Lung microvascular endothelial cell (primary cell): ENCODE measurements at places on chromosomes 6 and 20. TPM values are rescaled to one million over a fixed set of nuclear protein-coding genes. Genes with fewer than 3 reads are reported as not detected.

PPP1R14C gene
- not detected in 2 replicates for total RNA-seq

SLC35D3 gene
- not detected in 2 replicates for total RNA-seq

CPXM1 gene
- total RNA-seq = 0.22 and 0.79 TPM in 2 replicates

ZC2HC1B gene
- total RNA-seq = not detected in 2 replicates

MRPS18B gene
- total RNA-seq = 38.1 and 55.8 TPM in 2 replicates

PI3 gene
- not detected in 2 replicates for total RNA-seq

RIN2 gene
- 71.4 and 80.2 TPM in 2 replicates for total RNA-seq

DNA sequence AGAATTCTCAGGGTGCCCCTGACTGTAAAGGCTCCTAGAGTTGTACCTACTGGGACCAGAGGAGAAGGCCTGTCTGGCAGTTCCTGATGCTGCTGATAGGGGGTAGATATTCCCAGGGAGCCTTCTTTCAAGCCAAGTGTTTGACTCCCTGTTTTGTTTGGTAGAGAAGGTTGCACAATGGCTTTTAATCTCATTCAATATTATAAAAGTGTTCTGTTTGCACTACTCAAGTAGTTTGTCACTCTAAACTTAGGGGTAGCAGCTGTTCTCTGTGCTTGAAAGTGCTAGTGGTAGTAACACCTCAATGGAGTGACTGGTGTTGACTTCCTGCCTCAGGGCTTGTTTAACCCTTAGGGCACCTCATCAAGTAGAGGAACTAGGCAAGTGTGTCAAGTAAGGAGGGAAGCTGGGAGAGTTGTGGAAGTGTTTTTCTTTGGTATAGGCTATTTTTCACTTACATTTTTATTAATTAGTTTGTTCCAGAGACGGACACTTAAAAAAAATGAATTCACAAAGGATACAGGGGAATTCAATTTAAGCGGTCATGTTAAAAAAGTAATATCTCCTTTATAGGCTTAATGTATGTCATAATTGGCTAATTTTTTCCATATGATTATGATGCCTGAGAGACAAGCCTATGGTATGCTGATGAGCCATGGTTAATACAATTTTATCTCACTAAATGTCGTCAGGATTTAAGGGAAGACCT, 38.1 kb downstream of the BICRAL start:
- DNase-seq = no peak

DNA sequence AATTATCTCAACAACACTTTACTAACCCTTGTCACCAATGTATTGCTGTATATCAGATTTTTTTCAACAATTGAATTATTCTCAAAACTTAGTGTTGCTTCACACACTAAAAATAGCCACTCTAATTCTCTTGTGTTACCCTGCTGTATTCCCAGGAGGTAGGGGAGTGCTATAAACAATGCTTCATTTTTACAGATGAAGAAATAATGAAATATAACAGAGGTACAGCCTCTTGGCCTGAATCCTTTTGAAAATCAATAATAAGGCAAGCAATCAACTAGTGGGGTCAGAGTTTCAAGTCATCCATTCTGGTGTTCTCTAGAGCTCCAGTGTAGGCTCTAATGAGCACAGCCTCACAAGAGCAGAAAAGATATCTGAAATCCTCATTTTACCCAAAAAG, 10.9 kb downstream of the HIVEP2 start:
- DNase-seq = no peak

DNA sequence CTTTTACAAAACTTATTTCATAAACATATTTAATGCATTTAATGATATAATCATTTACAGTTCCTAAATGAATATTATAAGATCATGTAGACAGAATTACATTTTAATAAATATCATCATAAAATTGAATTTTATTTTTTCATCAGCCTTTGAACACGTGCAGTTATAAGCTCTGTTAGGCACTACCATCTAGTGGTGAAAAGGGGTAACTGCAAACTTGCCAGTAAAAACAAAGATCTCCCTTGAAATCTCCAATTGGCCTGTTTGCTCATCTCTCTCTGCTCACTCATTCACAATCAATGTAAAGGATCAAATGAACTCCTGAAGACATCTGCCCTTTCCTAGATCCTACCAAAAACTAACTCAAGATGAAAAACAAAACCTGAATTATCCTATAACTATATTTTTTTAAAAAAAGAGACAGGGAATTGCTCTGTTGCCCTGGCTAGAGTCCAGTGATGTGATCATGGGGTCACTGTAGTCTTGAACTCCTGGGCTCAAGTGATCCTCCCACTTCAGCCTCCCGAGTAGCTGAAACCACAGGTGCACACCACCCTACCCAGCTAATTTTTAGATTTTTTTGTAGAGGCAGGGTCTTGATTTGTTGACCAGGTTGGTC, 31.7 kb downstream of the SAMHD1 start:
- peak; percentile 79 for DNase-seq

- DNase-seq = no peak
These were observed 524.0 kb downstream of the UTRN start for GRCh38 chr6:144809120-144809519.

GRCh38 chr6:108580646-108581045, 19.9 kb downstream of the FOXO3 start:
- no peak for DNase-seq

DNA sequence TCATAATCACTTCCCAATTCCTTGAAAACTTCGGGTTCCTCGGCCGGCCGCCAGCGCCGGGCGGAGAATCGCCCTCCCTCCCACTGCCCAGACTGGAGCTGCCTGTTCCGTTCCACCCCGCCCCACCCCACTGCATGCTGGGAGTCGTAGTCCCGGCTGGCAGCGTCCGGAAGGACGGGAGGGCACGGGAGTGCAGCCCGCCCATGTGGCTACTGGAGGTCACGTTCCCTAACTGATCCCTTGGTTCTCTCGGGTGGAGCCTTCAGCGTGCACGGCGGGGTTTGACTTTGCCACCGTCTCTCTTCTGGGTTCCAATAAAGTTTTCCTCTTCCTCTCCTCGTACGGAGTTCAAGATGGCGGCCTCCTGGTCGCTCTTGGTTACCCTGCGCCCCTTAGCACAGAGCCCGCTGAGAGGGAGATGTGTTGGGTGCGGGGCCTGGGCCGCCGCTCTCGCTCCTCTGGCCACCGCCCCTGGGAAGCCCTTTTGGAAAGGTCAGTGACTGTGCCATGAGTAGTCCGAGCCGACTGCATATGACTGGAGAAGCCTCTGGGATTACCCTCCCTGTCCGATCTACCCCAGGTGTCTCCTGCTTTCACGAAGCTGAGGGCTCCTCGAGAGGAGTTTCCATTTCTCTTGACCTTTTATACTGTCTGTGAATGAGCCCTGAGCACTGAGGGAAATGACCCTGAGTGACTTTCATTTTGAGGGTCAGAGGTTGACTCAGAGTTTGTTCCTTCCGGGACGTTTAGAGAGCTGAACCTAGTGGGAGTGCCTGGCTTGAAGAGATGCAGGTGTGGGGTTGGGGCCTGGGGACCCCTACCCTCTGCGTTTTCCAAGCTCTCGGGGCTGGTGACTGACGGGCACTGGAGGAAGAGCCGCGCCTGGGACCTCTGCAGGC, at the start of gene AFG1L:
AFG1L (plus strand) TSS at position 328 of the 899 bp plus-strand sequence; CDS start at position 354, 26 bp downstream.
- DNase-seq = peak; percentile 85

- DNase-seq = no peak
These were observed 124.1 kb upstream of the THEMIS start for GRCh38 chr6:128024969-128025368.

GRCh38 chr20:36094497-36094896, 60.0 kb upstream of the EPB41L1 start:
- DNase-seq = peak; percentile 39

DNA sequence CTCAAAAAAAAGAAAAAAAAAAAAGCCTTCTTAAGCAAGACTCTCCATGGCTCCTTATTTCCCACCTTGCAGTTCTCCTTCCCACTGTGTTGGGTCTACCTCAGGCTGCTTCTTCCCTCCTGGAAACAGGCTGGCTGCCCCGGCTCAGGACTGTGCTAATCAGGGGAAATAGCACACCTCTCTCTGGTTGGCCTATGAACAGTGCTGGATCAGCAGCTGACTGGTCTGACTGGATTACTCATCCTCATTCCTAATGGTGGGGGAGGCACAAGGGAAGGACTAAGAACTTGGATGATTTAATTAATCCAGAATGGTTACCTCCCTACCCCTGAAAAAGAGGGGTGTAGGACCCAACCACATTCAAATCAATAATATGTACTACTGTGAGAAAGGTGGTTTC, 3.9 kb upstream of the SRSF3 start:
- DNase-seq = peak; percentile 71

GRCh38 chr6:157429248-157429647, 48.3 kb downstream of the ZDHHC14 start:
- no peak for DNase-seq

- peak; percentile 53 for DNase-seq
These were observed 80.3 kb upstream of the HTR1E start for GRCh38 chr6:86856937-86857563.

GRCh38 chr6:15148356-15148946, 97.4 kb upstream of the JARID2 start:
- DNase-seq = no peak

- peak; percentile 12 for DNase-seq
These were observed 100.2 kb downstream of the PERP start for GRCh38 chr6:138007014-138007472.
